ENCODE measurements at places on chromosomes 12 and 14. TPM values are rescaled to one million over a fixed set of nuclear protein-coding genes. Genes with fewer than 3 reads are reported as not detected.

DNA sequence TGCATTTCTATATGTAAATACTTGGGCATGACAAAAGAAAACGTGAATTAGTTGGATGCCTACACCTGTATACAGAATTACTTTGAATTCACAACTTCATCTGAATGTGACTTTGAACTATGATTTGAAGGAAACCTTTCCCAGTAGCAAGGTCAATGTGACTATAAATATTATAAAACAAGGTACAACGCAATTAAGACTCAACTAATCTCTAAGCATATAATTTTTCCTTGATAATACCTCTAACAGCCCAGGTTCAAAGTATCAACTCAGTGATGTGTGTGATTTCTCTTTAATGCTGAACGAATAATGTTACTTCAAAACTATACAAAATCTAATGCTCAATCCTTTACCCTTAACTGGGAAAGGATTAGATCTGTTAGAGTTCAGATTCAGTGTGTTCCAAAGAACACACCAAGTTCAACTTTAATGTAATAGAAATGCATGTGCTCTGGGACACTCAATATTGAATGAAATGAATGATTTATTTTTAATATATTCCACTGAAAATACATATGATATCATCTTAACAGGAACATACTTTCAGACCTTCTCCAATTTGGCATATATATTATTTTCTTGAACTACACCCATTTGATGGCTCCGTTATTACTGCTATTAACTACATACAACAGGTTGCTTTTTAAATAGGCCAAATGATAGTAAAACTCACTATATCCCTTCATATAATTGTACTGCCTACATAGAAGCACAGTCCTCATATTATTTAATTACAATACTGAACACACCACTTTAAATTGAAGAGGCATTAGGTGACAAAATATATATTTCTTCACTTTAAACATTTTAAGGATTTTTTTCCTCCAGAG, 40.1 kb upstream of the MTERF2 start:
- peaks cover 2% of the 10 kb centered on the region for H3K4me1 ChIP-seq
- H3K4me3 ChIP-seq = no peak overlapping the region
- DNase-seq = no peak
- H3K27me3 ChIP-seq = no peaks in the 10 kb centered on the region
- no peaks in the 10 kb centered on the region for H3K36me3 ChIP-seq
- H3K27ac ChIP-seq = peak overlapping the region; percentile 45

DNA sequence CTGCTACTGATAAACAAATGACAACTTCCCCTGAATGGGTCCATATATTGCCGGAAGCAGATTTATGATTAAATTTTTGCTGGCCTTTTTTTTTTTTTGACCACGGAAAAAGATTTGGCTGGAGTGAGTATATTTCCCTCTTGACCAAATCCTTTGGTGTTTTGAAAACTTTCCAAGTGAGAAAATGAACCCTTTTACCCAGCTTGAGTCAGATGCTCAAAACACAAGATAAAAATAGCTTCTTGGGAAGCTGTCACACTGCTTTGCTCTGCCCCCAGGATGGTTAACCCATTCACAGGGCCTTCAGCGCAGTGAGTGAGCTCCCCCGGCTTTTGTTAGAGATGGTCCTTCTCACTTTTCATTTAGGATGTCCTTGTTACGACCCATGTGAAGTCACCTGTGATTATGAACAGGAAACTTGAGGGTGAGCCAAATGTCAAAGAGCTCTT, 224.3 kb downstream of the PELI2 start:
- H3K27me3 ChIP-seq = no peaks in the 10 kb centered on the region
- H3K27ac ChIP-seq = no peak overlapping the region
- no peak overlapping the region for H3K4me3 ChIP-seq
- H3K4me1 ChIP-seq = peaks cover 2% of the 10 kb centered on the region

GRCh38 chr12:28424965-28425364, 234.7 kb downstream of the CCDC91 start:
- H3K4me3 ChIP-seq = no peak overlapping the region
- H3K4me1 ChIP-seq = peaks cover 4% of the 10 kb centered on the region
- H3K36me3 ChIP-seq = no peaks in the 10 kb centered on the region
- H3K27me3 ChIP-seq = no peaks in the 10 kb centered on the region
- no peak overlapping the region for H3K27ac ChIP-seq

GRCh38 chr12:1525858-1526257, 68.5 kb downstream of the FBXL14 start:
- H3K4me1 ChIP-seq = no peaks in the 10 kb centered on the region
- H3K36me3 ChIP-seq = no peaks in the 10 kb centered on the region
- H3K4me3 ChIP-seq = no peak overlapping the region
- no peaks in the 10 kb centered on the region for H3K27me3 ChIP-seq
- no peak overlapping the region for H3K27ac ChIP-seq

DNA sequence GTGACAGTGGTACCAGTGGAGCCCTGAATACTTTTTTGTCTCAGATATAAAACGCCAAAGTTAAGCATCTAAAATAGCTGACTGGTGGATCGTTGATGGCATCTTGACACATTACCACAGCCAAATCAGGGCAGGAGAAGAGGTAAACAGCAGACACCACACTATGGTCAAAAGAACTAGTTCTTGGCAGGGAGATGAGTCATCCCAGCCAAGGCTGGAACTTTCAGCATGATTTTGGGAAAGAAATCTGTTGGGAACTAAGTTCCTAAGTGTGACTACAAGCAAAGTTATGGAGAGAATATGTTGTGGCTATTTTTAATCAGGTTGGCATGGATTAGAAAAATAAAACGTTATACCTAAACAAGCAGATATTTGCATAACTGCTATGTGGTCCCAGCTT, 36.9 kb downstream of the LGR5 start:
- H3K36me3 ChIP-seq = no peaks in the 10 kb centered on the region
- no peak overlapping the region for H3K27ac ChIP-seq
- H3K27me3 ChIP-seq = no peaks in the 10 kb centered on the region

DNA sequence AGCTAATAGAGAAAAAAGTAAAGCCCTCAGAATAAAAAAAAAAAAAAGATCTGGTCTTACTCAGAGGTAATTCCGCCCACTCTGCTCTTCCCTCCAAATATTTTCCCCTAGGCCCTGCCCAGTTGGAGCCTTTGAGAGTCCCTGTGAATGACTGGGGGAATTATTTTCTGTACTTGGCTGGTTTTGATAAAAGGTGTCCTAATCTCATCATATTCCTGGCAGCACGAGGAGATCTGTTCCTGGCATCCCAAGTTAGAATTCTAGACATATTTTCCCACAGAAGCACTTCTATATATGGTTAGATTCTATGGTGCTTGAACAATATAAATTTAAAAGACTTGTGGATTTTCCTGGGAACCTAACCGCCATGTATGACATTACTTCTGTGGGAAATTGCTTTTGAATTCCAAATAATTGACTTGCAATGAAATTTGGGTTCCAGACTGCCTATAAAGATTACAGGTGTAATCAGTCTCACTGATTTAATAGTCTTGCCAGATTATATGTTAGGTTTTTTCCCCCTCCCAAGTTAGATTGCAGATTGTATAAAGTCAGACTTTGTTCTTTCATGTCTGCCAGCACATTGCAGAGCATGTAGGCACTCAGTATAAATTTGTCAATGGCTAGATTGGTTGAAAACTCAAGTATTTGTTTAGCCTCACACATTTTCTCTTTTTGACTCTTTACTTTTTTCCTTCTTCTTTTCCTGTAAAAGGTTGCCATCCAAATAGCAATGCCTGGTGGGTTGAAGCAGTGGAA, 12.3 kb downstream of the GPX2 start:
- H3K27me3 ChIP-seq = no peaks in the 10 kb centered on the region
- H3K4me3 ChIP-seq = no peak overlapping the region
- H3K36me3 ChIP-seq = peaks cover 30% of the 10 kb centered on the region
- no peak overlapping the region for H3K27ac ChIP-seq
- no peaks in the 10 kb centered on the region for H3K4me1 ChIP-seq

Gene SCNN1A
- polyA plus RNA-seq = 86.6 TPM

Gene ESR2
- polyA plus RNA-seq = 0.20 TPM

Gene PPP1R36
- polyA plus RNA-seq = 1.6 TPM

Gene NUDT4
- polyA plus RNA-seq = 20.8 TPM

Measured in lung (tissue), 17 donors.